NCI-H526 (cell line): ENCODE measurements at places on chromosomes 3 and 15.
A peak's percentile ranks its signal among the peaks of the same experiment; 100 is the strongest.

GRCh38 chr3:167816953-167817352 is 81.4 kb downstream of the SERPINI1 start:
- no peak for DNase-seq

- DNase-seq = no peak
Observed at GRCh38 chr15:50563756-50564155, 17.3 kb upstream of the USP50 start.

DNA sequence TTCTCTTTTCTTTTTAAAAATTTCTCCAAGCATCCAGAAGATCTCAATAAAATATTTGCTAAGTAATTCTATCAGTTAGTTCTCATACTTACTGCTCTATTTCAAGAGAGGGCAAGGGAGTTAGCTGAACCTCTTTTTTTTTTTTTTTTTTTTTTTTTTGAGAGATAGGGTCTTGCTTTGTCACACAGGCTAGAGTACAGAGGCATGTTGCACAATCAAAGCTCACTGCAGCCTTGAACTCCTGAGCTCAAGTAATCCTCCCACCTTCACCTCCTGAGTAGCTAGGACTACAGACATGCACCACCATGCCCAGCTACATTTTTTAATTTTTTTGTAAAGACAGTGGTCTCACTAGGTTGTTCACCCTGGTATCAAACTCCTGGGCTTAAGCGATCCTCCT is 21.4 kb downstream of the HDC start:
- DNase-seq = no peak

GRCh38 chr15:43489191-43489590 is 3.8 kb downstream of the TP53BP1 start:
- DNase-seq = no peak

- no peak for DNase-seq
Observed at GRCh38 chr3:100748220-100748619, 38.9 kb downstream of the TFG start.

- no peak for DNase-seq
Observed at GRCh38 chr3:187209491-187209890, 12.2 kb downstream of the RTP1 start.

- no peak for DNase-seq
Observed at GRCh38 chr3:166570102-166570501, 732.9 kb upstream of the BCHE start.

DNA sequence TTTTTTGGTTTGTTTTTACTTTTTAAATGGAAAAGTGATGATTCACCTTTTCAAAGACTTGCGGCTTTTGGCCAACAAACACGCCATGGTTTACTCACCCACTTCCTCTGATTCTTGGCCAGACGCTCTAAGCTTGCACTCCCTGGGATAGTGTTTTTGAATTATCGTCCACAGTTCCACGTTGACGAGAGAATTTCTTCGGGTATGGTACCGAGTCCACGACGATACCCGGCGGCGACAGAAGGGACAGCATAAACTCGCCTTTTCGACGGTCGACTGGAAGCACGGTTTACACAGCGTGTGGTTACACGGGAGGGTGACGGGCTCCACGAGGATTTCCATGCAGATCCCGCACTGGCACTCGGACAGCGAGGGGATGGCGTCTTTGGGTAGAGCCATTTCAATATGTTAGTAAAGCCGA is 783 bp downstream of the RNF168 start:
- peak; percentile 58 for DNase-seq

GRCh38 chr15:34374816-34375215 is 7.8 kb upstream of the LPCAT4 start:
- no peak for DNase-seq

GRCh38 chr15:63080634-63081250 is 38.2 kb downstream of the TPM1 start:
- no peak for DNase-seq

DNA sequence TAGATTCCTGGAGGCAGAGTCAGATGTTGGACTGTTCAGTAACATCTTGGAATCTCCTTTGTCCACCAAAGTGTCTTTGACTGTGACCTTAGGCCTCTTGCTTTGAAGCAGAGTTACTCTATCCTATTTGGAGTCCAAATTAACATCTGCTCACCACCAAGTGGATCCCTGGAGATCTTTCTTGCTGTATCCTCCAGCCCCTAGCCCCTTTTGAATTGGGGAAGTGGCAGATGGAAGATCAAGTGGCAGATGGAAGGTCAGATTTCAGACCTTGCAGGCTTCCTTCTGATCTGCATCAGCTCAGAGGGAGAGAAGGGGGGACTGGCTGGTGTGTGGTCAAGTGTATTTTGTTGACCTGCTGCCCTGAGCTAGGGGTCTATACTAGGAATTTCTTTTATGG is 125.0 kb upstream of the ROPN1 start:
- DNase-seq = no peak

- DNase-seq = no peak
Observed at GRCh38 chr3:49134471-49135265, 1.8 kb upstream of the LAMB2 start.

GRCh38 chr15:98612490-98613110 is 35.7 kb upstream of the IGF1R start:
- DNase-seq = no peak

- peak; percentile 17 for DNase-seq
Observed at GRCh38 chr3:169663951-169664820, 674 bp upstream of the MECOM start.

GRCh38 chr15:99197856-99198255 is 51.5 kb downstream of the TTC23 start:
- DNase-seq = no peak

DNA sequence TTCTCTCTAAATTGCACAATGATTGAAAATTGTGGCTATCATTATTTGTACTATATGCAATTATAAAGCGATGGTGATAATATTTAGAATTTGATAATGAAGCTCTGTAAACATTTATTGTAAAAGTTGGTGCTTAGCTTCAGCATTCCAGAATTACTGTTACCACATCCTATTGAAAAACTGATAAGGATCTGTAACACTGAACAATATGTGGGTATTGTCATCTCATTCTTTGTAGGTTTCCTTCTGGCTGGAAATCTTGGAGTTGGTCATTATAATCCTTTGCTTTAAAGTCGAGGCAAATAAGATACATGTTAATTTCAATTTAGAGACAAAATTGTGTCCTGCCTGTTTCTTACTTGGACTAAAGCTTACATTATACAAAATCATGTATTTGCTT is 323.4 kb upstream of the GOLIM4 start:
- no peak for DNase-seq

GRCh38 chr3:168517249-168518071 is 421.7 kb upstream of the GOLIM4 start:
- no peak for DNase-seq

DNA sequence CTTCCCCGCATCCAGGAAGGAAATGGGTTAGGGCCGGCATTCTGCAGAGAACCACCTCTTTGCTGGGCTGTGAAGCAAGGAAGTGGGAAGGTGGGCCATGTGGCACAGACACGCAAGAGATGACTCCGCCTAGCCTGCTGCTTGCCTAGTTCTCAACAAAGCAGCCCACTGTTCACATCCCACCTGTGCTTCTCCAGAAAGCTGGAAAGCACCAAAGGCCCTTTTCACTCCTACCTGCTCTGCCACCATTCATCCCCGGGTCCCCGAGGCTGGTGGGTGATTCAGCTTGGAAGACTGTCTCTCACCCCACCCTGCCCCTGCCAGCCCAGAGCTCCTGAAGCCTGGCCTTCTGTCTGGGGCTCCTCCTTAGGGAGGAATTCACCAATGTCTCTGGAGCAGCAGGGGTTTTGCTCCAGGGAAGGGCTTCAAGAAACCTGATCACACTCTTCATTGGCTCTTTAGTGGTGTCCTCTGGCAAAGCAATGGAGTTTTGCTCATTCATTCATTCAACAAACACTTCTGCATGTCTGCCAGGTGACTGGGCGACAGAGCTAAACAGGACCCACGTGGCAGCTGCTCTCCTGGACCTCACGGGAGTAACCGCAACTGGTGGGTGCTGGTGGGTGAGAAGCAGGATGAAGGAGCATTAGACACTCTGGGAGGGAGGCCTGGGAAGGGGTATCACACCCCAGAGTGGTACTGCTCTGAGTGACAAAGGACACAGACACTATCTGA is 145.4 kb upstream of the TLE3 start:
- no peak for DNase-seq

DNA sequence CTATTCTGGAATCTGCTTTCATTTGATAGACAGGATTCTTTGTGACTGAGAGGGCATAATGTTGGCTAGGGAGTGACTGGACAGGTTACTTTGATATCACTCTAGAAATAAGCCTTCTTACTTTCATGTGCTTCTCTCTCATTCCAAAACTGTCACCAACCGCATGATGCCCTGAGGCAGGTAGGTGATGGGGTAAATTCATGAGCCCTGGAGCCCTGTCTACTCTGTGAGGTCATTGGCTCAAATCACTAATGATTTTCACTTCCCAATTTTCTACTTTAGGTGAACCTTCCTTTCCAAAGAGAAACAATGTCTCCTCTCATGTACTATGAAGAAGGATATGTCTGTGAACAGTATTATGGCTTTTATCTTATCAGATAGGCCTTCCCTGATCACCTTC is 596.7 kb downstream of the TUSC7 start:
- DNase-seq = no peak

- DNase-seq = no peak
Observed at GRCh38 chr15:62711691-62712454, 330.7 kb upstream of the TPM1 start.

GRCh38 chr15:74319596-74320351 is 47.7 kb downstream of the CYP11A1 start:
- peak; percentile 11 for DNase-seq

DNA sequence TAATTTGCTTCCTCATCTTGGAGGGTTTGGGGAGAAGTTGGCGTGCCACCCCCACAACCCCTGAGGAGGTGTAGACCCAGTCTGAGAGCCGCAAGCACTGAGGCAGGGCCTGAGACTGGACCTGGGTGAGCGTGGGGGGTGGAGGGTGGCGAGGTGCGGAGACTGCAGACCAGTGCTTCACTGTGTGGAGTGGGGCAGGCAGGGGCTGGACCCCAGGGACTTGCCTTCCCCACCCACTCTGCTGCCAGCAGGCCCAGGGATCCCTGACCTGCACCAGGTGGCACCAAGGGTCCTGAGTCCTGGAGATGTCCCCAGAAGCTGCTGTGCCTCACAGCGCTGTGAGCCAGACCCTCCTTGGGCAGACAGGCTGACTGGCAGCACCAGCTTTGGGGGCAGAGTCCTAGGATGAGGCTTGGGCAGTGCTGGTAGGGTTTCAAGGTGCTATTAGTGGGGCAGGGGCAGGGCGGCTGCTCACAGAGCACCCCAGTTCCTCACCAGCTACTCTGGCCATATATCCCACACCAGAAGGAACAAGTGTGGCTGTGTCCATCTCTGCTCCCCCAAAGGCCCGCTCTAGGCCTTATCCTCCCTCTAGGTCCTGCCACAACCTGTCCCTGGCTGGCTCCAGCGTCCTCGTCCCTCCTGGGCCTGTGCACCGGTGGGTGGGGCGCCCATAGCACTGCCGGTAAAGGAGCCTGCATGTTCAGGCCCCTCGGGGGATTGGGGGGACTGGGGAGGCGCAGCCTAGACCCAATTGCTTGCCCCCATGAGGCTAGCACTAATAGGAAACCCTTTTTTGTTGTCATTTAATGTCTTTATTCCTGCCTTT is 11.8 kb downstream of the ZBTB47 start:
- no peak for DNase-seq

GRCh38 chr3:181718369-181718768 is 6.6 kb downstream of the SOX2 start:
- DNase-seq = no peak

DNA sequence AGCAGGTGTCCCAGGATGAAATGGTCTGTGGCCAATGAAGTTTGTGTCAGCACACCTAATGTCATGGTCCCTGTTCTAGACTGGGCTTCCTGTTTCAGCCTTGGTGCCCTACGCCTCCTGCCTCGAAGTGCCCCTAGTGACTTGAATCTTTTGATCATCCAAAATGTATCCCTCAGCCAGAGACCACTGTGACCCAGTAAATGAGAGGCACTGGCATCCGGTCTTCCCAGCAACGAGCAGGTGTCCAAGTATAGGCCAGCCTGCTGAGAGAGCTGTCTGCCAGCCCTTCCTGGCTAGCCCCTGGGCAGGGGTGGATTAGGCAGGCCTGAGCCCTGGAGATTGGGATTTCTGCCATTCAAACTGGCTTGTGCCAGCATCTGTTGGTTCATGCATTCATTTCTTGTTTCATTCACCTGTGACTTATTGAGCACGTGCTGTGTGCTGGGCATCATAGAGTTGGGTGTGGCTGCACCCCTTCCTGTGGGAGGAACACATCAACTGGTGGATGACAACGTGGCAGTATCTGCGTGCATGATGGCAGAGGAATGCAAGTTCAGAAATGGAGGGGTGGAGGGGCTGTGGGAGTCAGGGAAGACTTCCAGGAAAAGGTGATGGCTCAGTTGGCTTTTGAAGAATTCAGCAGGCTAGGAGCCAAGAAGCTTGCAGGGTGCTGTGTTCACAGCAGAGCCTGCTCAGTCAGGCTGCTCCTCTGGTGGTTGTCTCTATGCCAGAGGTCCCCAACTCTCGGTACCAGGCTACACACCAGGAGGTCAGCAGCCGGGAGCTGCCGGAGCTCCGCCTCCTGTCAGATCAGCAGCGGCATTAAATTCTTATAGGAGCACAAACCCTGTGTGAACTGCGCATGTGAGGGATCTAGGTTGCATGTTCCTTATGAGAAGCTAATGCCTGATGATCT is 21.6 kb downstream of the ESYT3 start:
- DNase-seq = no peak

DNA sequence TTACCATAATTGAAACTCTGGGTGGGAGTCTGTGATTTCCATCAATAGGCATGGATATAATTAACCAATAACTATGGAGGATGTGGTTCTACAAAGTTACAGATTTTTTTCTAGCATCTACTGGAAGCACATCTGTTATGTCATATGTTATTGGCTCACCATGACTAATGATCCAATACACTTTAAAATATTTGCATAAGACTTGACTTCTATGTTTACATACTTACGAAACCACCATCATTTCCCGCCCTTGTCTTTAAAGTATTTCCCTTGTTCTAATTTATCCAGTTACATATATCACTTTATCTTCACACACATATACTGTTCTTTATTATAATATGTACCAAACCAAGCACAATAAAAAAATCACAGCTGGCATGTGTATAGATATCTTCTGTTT is 380.3 kb upstream of the CBLB start:
- DNase-seq = peak; percentile 16

DNA sequence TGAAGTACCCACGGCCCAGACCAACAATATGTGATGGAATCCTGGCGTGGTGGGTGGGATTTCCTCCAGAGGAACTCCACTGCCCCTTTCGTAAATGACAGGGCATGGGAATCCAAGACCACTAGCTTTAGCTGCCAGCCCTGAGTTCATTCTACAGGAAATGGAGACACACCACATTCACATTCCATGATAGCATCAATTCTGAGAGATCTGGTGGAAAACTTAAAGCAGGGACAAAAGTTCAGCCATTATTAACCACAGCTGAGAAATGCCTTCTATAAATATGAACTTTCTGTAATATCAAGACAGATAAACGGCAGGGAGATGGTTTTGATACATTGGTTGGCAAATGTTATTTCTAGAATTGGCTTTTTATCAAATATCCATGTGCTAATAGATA is 98.2 kb downstream of the FBN1 start:
- DNase-seq = no peak

DNA sequence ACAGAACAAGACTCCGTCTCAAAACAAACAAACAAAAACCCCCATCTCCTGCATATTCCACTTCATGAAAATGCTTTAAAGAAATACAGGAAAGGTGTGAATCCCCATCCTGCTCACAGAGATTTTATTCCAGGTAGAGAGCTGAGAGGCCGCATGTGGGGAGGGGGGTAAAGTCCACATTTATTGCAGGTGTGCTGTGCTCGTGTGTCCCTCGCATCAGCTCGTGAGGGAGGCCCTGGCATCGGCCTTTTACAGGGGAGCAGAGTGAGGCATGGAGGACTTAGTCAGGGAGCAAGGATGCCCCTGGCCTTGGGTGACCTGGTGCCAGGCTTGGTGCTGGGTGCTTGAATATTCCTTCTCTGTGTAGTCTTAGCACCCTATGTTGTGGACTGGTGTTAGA is 413.5 kb upstream of the C2CD4B start:
- DNase-seq = no peak
